GM23248 (cell line): ENCODE measurements at places on chromosomes 5 and 9.

DNA sequence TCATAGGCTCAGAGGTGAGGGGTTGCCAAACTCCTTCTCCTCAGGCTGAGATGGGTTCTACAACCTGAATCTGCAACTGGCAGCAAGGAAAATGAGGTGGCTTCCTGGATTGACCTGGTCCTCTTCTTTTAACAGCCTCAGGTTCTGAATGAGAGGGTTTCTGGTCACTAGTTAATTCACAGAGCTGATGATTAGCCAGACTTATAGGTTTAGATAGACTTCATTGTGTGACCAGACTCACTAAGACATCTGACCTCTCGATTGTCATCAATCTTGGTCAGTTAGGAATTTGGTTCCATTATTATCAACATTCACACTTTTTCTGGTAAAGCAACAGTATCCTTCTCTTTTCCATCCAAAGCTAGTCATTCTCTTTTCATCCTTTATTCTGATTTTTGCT is 257.9 kb downstream of the PAPPA start:
- H3K4me3 ChIP-seq: no peak overlapping the region
- no peaks in the 10 kb centered on the region for H3K4me1 ChIP-seq
- no peak overlapping the region for H3K27ac ChIP-seq
- DNase-seq: no peak
- H3K27me3 ChIP-seq: no peaks in the 10 kb centered on the region

DNA sequence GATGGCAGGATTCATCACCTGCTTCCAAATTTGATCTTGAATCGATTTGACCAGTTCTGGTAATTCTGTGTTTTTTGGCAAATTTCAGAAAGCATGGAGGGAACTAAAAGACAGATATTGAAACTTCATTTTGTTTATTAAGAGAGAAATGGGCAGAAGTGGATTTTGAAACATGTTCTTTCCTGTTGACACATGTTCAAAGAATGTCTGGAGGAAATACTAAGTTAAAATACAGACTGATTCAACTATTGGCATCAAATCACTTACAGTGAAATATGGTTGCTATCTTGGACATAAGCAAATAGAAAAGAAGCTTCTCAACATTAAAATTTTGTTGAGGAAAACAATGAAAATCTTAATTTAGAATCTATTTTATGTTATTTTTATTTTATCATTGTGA is 19.3 kb upstream of the GZMK start:
- 0 out of 2 replicates have a peak overlapping the region, but pooled peaks have one; percentile 26 for H3K4me3 ChIP-seq
- H3K27ac ChIP-seq: peak overlapping the region; percentile 44
- peaks cover 34% of the 10 kb centered on the region for H3K4me1 ChIP-seq

GRCh38 chr5:53507013-53507412 is 26.6 kb downstream of the FST start:
- H3K27me3 ChIP-seq: no peaks in the 10 kb centered on the region
- no peak overlapping the region for H3K4me3 ChIP-seq
- H3K36me3 ChIP-seq: no peaks in the 10 kb centered on the region
- no peak overlapping the region for H3K27ac ChIP-seq
- 0 out of 2 replicates have a peak, but pooled peaks cover 4% of the 10 kb centered on the region for H3K4me1 ChIP-seq
- DNase-seq: no peak

GRCh38 chr5:16929831-16930230 is 6.3 kb downstream of the MYO10 start:
- no peak overlapping the region for H3K4me3 ChIP-seq
- no peaks in the 10 kb centered on the region for H3K27me3 ChIP-seq
- peaks cover 25% of the 10 kb centered on the region for H3K4me1 ChIP-seq
- H3K27ac ChIP-seq: no peak overlapping the region

- no peak overlapping the region for H3K4me3 ChIP-seq
- no peaks in the 10 kb centered on the region for H3K4me1 ChIP-seq
- H3K36me3 ChIP-seq: peaks cover 4% of the 10 kb centered on the region; the same call in 1 of the 2 replicates
- DNase-seq: no peak
- no peaks in the 10 kb centered on the region for H3K27me3 ChIP-seq
Measured at GRCh38 chr9:134612309-134612708, 29.3 kb upstream of the COL5A1 start.

- peaks cover 17% of the 10 kb centered on the region for H3K4me1 ChIP-seq
- no peaks in the 10 kb centered on the region for H3K36me3 ChIP-seq
- H3K27ac ChIP-seq: no peak overlapping the region
- no peaks in the 10 kb centered on the region for H3K27me3 ChIP-seq
- H3K4me3 ChIP-seq: no peak overlapping the region
Measured at GRCh38 chr9:134475011-134475790, 148.9 kb downstream of the RXRA start.
